Psoas muscle (tissue), 8 donors: ENCODE measurements at places on chromosomes 4 and X.

DNA sequence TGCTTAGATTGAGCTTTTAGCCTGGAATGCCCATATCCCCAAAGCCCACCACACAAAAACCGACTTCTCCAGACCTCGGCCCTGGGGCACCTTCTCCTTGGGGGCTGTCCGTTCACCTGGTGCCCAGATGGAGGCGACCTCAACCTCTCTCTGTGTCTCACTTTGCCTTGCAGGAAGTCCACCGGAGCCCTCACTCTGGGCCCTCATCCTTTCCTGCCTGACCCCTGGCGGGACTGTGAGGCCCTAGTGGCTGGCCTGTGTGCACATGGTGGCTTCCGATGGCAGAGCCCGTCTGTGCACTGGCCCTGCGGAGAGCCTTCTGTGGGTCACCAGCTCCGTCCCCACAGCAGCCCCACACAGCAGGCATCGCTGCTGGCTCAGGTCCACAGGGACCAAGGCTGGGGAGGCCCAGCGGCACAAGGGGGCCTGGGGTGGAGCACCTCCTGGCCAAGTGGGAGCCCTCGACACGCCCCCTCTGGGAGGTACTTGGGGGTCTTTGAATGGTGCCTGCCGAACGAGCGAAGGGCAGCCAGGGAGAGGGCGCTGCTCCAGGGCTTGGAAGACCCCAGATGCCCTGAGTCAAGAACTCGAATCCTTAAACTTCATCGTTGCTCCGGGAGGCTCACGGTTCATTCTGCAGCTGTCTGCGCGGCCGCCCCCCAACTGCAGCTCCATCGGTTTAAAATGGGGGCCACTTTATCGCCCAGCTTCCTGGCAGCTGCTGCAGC lies 97.2 kb upstream of the ADRA2C start:
- DNase-seq, result no peak

GRCh38 chrX:128848374-128848773 lies 674.9 kb downstream of the SMARCA1 start:
- DNase-seq, result no peak

DNA sequence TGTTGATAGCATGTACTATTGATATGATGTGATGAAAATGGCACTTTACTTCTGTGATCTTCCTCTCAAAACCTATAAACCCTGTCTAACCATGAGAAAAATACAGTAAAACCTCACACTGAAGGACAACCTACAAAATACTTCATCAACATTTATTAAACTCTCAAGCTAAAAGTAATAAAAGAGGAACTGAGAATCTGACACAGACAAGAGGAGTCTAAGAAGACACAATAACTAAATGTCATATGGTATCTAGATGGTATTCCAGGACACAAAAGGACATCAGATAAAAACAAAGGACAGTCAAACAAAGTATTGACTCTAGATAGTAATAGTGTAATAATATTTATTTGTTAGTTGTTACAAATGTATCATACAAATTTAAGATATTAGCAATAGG lies 655.3 kb downstream of the SH3BGRL start:
- DNase-seq, result no peak

GRCh38 chr4:60948008-60948407 lies 252.1 kb upstream of the ADGRL3 start:
- no peak for DNase-seq

- DNase-seq, result no peak
Measured at GRCh38 chr4:127469959-127470809, 162.6 kb upstream of the INTU start.

GRCh38 chr4:166182145-166182544 lies 309.1 kb downstream of the TLL1 start:
- DNase-seq, result no peak

DNA sequence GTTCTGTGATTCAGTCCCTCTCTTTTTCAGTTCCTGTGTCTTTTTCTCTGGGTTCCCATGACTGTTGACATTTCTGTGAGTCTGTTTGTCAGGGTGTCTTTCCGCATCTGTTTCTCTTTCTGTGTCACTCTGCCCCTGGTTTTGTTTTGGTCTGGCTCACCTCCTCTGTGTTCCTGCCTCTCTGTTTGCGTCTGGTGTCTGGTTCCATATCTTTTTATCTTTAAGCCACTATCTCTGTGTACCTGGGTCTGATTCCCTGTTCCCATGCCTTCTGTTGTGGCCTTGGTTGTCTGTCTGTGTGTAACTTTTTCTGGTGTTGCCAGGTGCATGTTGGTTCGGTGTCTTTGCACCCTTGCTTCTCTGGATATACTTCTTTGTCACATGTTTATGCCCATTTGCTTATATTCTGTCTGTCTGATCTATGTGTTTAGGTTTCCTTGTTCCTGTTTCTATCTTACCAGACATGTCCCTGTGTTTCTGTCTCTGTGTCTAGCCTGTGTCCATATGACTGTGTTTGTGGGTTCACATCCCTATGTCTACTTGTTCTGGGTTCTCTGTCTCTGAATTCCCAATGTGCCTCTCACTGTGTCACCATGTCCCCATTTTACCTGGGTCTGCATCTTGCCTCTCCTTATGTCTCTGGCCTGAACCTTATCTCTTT lies 50.2 kb downstream of the ITIH6 start:
- no peak for DNase-seq

DNA sequence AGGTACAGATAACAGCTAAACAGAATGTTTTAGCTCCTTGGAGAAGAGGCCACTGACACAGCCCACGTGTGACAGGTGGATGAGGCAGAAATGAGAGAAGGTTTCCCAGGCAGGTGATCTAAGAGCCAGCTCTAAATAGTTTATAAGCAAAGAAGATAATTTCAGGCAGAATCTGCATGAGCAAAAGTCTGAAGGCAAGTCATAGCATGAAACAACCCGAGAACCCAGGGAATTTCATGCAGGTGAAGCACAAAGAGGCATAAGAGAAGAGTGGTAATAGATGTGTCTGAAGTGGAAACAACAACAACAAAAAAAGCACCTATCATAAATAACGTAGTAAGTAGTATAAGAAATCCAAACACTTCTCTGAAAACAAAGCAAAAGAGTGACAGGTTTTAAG lies 275.8 kb upstream of the CPEB2 start:
- DNase-seq, result no peak

DNA sequence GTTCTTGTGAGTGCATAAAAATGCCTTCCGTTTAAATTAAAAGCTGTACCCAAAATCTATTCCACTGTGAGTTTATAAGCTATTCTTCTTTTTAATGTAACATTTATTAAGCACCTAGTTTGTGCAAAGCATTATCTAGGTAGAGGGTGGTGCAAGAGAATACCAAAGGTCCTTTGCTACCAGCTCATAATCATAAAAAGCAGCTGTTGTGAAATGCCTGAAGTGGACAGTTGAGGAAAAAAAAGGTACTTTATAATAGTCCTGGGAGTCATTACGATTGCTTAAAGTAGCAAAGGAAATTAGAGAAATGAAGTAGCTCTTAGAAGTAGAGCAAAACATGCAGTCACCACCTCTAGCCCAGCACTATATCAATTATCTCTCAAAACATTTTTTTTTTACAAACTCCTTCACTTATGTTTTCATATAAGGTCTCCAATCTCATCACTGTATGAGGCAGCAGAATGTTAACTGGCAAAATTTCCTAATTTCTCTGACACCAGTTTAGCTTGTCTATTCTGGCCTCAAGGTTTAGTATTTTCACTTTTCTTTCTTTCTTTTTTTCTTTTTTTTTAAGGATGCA lies 2.1 kb downstream of the MBNL3 start:
- no peak for DNase-seq

DNA sequence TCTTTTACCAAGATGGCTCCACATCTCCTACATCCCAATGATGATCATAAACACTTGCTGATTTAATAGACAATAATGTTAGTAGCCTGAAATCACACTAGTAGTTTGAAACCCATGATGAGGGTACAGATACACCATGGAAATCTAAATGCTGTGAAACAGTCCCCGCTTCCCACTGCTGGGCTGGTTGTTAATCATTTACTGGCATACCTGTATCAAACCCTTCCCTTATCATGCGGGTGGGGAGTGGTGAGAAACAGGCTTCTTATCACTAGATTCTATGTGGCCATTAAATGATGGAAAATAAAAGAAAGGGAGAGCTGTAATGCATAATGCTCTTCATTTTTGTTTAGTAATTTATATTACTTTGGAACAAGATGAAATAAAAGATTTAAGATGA lies 21.9 kb downstream of the MAOA start:
- DNase-seq, result no peak

DNA sequence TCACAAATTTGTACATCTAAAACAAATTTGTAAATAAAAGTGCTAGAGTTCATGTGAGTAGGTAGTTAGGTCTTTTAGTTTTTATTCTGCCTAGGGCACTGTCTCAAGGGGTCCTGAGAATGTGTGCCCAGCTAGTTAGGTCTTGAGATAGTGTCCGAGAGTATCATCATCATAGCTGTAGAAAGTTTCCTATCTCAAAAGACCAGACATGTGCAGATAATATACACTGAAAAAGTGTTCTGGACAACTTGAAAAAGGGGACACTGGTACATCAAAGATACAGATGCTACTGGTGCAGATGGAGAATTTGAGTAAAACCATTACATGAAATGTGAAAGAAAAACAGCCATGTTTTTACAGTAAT lies 1.8 kb upstream of the ZCCHC4 start:
- no peak for DNase-seq

DNA sequence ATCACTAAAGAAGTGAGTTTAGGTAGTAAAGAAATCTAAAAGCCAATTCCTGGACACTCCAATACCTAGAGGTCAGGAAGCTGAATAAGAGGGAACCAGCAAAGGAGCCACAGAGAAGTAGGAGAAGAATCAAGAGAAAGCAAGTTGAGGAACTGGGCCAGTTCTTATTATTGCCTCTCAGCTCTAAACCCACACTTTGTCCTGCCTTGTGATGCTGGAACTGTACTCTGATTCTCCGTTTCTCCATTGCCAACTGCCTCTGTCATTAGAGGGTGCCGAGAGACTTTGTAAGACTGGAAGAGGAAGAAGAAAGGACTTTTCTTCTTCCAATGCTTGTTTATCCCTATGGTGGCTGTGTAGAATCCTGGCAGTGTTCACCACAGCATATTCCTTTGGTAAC lies 38.6 kb downstream of the NSUN7 start:
- DNase-seq, result no peak

GRCh38 chr4:185128272-185129119 lies 14.6 kb upstream of the SLC25A4 start:
- peak; percentile 26 for DNase-seq

DNA sequence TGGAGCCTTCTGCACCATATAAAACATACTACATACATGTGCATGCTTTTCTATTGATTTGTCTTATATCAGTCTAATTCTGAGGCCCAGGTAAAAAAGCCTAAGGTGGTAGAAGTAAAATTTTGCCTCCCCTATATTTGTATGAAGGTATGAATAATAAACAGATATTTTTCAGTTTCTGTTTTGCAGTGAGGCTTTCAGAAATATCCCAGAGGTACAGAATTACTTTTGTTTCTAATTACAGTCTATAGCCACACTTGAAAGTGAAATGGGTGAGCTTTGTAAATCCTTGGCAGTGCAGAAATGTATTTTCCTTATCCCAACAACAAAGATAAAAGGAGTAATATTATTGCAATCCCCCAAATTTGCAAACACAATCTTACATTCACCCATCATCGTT lies 59.5 kb downstream of the DDX60 start:
- no peak for DNase-seq

DNA sequence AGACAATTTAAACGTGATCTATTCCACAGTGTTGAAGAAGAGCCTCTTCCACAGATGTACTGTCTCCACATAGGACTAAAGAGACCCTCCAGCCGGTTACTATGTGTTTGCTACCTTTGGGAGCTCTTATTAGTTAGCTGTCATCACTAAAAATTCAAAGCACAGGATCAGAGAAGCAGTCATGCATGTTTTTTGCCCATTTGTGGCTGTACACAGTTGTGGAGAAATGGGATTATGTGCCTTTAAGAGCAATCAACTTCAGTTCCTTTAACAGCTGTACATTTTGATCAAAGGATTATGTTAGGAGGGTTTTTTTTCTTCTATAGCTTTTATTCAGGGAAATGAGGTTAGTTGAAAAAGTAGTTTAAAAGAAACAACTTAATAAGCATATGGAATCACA lies 149.0 kb upstream of the SPOCK3 start:
- DNase-seq, result no peak

GRCh38 chrX:134623293-134624045 lies 34.8 kb downstream of the PLAC1 start:
- DNase-seq, result no peak

DNA sequence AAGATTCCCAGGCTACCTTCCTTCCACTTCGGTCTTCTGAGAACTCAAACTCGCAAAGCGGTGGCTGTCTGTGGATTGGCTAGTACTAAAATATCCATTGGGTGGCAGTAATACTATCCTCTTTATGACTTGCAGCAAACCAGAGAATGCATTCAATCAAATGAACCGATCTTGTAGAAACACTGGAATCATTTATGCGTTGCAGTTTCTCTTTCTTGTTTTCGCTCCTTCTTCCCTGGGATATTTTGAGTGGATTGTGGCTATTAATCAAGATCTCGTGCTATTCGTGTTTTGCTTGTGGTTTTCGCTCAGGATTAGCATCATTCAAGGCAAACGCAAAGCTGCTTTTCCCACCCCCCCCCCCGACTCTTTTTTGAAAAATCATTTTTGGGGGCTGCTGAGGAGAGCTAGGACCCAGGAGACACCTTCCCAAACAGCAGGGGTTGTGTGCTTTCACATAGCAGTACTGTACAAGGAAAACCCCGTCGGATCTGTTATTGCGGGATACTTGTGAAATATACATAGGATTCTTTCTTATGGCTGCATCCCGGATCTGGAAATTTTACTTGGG lies at the start of gene IL1RAPL1:
Gene IL1RAPL1, plus strand, starts transcription at position 466 of the 571 bp plus-strand sequence.
- DNase-seq, result no peak

GRCh38 chr4:125388613-125389012 lies 73.9 kb downstream of the FAT4 start:
- no peak for DNase-seq

GRCh38 chrX:46463682-46464081 lies 81.5 kb downstream of the ZNF674 start:
- no peak for DNase-seq
